WERI-Rb-1 (cell line): ENCODE measurements at places on chromosomes 6 and 20.

DNA sequence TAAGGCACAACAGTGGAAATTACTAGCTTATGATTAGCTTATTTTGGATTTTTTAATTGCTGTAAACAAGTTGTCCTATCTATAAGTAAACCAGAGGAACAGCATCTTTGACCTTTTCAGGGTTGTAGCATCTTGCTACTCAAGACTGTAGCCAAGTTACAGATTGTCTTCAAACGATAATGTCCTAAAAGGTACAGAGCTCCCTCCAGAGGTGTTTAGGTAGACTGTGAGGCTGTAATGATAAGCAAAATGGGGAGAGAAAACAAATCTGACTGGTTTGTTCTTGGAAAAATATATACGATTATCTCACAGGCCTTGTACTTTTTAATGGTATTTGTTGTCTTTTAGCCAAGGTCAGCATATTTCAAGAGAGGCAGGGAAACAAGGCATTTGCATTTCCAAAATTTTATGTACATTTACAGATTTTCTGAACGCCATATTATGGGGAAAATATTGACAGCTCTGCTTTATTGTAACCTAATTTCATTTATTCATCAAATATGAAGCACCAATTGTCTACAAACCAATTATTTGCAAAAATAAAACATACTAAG, 273.4 kb downstream of the MEI4 start:
- no peak for DNase-seq

GRCh38 chr6:29762781-29763214, 39.6 kb downstream of the HLA-F start:
- DNase-seq: peak; percentile 36

- DNase-seq: no peak
Measured at GRCh38 chr20:825710-826421, 7.6 kb upstream of the FAM110A start.

DNA sequence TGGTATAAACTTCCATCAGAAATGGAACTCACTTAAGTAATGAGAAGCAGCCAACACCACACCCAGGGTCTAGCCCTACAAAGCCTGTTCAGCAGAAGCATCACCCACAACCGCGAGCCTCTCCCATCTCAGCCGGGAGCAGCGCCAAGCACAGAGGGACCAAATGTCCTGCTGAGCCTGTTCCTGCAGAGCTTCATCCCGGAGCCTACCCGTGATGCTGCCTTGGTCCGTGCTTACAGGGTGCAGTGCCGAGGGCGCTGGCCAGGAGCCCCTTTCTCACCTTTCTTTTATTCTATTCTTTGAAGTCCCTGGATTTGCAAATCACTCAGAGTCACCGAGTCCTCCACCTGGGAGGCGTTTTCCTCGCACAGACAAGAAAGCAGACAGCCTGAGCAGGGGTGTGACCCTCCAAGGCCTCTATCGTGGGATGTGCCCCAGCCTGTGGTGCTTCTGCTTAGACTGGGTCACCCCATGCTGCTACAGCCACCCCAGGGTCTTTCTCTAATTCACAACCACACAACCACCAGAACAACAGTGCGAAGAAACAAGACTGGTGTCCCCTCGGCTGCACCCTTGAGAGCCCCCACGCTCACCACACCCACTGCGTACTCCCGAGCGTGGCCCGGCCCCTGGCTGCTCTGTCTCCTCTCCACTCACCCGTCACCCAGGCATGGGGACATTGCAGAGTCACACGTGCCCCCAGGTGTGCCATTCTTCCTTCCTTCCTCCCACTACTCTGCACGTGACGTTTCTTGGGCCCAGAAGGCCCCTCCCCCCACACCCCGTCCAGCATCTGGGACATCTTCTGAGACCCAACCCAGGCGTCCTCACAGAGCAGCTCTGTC, 92.2 kb upstream of the MPC1 start:
- no peak for DNase-seq

DNA sequence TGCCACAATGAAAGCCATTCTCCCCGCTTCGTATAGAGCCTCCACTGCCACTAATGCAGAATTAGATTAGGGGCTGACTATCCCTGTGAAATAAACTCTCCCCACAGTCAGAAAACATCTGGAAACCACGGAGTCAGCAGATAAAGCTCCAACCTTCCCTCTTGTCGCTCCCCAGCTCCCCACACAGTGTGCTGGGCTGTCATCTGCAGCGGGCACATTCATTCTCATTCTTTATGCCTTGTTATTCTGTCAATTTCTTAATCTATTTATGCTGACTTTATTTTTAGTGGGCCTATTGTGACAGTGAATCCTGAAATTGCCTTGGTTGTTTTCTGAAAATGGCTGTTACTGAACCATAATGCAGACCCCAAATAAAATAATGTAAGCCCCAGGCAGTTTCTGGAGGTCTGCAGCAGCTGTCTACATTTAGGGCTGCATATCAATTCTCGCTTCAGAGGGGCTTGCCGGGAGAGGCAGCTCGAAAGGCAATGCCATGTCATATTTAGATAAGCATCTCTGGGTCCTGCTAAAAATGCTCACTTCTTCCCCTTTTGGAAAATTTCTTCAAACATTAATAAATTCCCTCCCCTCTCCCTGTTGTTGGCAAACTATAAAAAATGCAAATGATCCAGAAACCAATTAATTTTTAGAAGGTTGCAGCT, 71.6 kb downstream of the TMEM242 start:
- no peak for DNase-seq

DNA sequence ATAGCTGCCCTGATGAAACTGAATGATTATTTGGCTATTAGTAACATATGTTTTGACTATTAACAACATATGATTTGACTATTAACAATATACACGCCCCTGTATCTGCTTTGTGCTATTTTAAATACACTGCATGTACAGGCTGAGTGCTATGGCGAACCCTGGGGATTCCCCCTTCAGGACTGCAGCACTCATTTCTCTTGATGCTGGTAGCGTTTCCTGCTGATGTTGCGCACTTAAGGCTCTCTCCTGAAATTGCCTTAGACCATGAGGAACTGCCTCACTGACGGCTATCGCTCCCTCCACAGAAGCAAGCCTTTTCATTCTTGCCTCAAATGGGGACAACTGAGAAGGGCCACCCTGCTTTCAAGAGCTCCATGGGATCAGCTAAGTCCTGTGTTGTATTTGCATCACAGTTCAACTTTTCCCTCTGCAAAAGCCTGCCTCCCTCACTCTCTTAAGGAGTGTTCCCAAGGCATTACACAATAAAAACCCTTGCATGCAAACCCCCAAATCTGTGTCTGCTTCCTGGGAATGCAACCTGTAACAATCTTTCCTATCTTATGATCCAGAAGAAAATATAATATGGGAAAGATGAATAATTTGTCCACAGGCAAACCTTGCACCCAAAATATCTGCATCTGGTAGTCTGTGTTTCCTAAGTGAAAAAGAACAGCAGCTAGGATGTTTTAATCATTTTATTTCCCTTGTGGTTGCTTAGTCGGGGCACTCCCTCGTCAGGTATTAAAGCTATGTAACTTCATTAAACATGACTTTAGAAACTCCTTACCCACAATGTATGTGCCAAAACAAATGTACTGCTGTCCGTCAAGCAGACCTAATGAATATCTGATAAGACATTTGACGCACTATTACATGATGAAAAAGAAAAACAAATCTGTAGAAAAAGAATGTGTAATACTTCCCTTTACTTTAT, 456.4 kb downstream of the COL12A1 start:
- DNase-seq: no peak

DNA sequence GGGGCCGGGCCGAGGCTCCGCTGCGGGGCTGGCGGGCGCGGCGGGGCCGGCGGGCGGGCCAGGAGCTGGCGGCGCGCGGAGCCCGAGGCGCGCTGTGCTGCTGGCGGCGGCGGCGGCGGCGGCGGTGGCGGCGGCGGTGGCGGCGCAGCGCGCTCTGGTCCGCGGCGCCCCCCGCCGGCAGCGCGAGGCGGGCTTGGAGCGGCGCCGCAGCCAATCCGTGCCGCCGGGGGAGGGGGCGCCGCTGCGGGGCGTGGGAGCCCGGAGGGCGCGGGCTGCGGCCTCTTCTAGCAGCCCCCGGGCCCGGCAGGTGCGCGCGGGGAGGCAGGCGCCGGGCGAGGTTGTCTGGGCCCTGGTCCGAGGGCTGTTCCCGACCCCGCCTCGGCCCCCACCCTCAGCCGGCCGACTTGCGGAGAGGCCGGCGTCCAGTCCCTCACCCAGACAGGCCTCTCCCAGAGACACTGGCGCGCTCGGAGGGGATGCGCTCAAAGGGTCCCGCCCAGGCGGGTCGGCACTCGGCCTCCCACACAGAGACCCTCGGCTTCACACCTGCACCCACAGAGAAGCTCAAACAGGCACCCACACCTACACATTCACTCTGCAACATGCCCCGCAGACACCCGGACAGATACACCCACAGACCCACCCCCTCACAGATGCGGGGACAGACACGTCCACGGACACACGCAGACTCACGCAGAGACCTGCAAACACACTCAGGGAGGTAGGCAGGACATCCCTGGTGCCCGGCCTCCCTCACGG, at the start of gene RIMS4:
TSS of gene RIMS4 (minus strand) at position 156 of the 759 bp plus-strand sequence. CDS start 275 bp downstream, outside the sequence.
- peak; percentile 52 for DNase-seq

- DNase-seq: no peak
Measured at GRCh38 chr6:138970856-138971425, 17.1 kb downstream of the REPS1 start.

DNA sequence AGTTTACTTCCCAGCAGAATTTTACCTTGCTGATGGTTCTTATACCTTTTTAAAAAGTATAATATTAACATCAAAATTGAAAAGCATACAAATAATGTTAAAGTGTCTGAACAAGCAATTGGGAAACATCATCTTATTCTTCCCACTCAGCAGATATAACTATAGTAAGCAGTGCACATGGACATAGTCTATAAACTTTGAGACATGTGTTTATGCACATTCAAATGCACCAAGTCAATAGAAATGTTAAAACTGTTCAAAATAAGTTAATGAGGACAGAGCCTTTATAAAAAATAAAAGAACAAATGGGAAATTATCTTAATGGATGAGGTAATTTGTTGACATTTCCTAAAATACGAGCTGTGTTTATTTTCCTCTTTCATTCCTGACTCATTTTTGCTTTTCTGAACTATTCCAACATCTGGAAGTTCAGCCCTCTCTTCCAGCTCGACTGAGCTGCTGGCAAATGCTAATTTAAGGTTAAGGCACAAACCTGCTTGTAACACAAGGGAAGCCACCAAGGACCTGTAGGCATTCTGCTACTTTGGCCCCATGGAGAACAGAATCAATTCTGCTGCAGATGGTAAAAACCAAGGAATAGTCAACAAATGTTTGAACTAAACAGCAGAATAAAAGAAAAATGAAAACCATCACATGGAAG, 110.3 kb upstream of the MAP3K4 start:
- DNase-seq: no peak

DNA sequence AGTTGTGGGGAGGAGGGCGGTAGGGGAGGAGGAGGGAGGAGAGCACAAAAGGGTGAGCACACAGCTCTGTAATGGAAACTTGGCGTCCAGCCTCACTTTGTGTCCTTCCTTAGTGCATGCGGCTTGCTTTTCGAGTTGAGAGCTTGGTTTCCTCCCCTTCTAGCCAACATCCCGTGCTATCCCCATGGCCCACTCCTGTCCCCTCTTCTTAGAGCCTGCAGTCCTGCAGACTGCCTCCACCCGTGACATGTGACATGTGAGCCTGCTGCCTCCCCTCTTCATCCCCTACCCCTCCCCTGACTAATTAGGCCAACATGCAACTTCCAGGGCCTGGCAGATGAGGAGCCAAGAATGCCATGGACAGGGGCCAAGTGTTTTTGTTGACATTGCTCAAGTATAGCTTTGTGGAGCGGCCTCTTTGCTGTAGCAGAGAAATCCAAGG, 63.2 kb downstream of the SLC24A3 start:
- no peak for DNase-seq

- DNase-seq: no peak
Measured at GRCh38 chr6:165584541-165584940, 78.5 kb downstream of the PDE10A start.

GRCh38 chr6:35312807-35313206, 15.2 kb downstream of the DEF6 start:
- DNase-seq: no peak

GRCh38 chr20:11212272-11212671, 538.5 kb upstream of the JAG1 start:
- DNase-seq: no peak

DNA sequence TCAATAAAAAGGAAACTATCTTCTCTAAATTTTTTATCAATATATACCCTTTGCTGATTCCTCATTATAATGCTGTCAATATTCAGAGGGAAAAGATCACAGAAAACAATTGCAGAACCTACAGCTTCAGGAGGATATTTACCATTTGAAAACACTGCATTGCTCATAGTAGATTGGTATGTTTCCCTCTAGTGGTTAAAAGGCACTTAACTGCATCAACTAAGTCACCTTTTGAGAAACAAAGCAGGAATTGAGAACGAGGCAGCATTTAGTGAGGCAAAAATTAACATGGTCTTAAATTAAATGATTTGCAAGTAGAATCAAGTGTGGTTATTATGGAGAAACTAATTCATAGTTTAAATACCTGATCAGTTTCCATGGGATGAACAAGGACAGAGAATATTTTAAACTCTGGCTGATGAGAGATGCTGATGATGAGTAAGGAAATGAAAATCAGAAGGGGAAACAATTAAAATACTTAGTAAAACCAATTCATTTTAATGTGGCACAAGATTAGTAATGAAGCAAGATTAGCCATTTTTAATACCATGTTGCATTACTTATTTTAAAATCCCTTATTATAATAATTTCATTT, 642.1 kb downstream of the EPHA7 start:
- no peak for DNase-seq

DNA sequence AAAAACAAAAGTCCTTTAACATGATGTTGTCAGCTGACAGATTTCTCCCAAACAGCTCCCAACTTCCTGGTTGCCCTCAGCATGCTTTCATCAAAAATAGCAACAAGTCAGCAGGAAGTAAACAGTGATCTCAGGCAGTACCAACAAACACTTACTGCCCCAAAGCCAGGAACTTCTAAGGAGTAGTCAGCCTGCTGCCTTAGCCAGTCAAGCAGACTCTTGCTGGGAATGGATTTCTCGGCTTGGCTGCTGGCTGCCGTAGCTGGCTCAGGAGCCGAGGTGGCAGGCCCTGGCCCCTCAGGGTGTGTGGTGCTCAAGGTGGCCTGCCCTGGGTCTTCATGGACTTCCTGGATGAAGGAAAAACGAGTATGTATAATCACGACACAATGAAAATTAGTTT, 46.6 kb upstream of the EMILIN3 start:
- DNase-seq: no peak

DNA sequence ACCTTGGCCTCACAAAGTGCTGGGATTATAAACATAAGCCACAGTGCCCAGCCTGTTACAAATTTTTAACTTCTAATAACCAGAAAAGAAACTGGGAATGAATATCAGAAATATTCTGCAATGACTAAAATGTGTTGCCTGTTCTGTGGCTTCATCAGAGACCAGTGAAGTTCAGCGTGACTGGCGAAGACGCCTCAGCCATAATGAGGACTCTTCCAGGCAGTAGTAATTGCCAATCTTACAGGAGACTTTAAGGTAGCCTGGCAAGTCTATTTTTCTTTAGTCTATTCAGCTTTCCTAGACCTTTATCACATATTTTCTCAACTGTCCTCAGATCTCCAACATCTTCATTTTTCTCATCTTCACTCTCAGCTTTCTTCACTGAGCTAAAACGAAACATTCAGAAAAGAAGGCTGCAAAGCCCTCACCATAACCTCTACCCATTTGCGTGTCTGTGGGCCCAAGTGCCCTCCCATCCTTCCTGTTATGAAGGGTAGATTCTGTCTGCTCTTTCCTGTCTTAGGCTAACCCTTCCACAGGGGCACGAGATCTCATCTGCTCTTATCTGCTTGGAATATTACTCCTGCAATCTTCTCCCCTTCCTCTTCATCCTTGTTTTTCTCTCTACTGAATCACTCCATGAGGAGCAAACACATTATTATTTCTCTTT, 42.0 kb upstream of the OLIG3 start:
- DNase-seq: no peak

- no peak for DNase-seq
Measured at GRCh38 chr6:159170999-159171712, 2.0 kb downstream of the FNDC1 start.
